ENCODE measurements at places on chromosomes 1 and 21. TPM values are rescaled to one million over a fixed set of nuclear protein-coding genes. Genes with fewer than 3 reads are reported as not detected.
A peak's percentile ranks its signal among the peaks of the same experiment; 100 is the strongest.

DNA sequence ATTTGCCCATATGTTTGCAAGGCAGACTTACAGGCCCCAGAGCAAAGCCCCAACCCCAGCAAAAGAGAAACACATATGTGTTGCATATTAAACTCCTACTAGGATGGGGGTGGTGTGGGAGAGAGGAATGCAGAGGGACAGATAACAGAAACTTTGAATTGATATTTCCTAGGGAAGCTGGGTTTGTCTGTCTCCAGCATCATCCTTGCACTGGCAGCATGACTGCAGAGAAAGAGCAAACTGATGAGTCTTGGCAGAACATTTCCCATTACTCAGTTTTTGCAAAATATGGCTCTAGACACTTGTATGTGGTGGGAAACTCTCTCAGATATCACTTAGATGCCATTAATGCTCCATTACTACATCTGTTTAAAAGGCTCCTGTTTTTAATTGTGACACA, 43.8 kb upstream of the MARK1 start:
- DNase-seq, result no peak
- H3K4me1 ChIP-seq, result peaks cover 4% of the 10 kb centered on the region
- peaks cover 10% of the 10 kb centered on the region for H3K27me3 ChIP-seq
- no peak overlapping the region for H3K4me3 ChIP-seq
- H3K36me3 ChIP-seq, result no peaks in the 10 kb centered on the region
- no peak overlapping the region for H3K27ac ChIP-seq

DNA sequence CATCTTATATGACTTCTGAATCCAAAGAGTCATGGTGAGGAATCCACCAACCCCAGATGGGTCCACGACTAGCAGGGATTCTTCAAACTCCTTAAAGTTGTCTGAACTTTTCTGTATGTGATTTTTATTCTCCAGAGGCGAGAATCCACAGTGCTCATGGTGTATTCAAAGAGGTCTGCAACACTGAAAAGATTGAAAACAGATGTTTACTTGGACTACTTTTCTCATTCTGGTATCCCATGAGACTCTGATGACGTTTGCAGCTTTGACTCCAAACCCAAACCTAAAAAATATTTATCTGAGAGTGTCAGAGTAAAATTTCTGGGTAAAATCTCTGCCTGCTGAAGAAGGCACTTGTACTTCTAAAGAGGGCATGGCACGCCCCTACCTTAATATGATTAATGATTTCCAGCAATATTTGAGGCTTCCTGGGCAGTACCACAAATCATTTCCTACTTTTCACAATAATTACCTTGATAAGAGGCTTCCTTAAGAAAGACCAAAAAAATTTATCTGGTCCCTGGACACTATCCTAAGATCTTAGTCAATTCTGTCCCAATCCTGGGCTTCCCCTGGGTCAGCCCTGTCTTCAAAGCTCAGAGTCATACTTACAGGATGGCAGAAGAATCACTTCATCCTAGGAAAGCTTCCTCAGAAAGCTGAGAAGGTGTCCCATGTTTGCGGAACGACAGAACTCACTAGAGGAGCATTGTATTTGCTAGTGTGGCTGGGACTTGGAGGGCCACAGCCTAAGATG, 76.5 kb upstream of the MAP10 start:
- no peak for DNase-seq
- H3K27ac ChIP-seq, result no peak overlapping the region
- H3K27me3 ChIP-seq, result peaks cover 5% of the 10 kb centered on the region
- no peaks in the 10 kb centered on the region for H3K36me3 ChIP-seq
- no peak overlapping the region for H3K4me3 ChIP-seq
- peaks cover 11% of the 10 kb centered on the region for H3K4me1 ChIP-seq

DNA sequence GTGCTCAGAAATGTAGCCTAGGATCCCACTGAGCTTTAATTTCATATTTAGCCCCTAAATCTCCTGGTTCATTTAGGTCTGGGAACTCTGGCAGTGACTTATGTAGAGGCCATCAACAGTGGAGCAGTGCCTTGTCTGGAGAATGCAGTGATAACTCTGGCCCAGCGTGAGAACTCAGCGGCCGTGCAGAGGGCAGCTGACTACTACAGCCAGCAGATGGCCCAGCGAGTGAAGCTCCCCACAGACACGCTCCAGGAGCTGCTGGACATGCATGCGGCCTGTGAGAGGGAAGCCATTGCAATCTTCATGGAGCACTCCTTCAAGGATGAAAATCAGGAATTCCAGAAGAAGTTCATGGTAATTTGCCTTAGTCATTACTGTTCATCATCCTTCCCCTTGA, 17.8 kb downstream of the GBP6 start:
- H3K4me1 ChIP-seq, result peaks cover 9% of the 10 kb centered on the region
- H3K27me3 ChIP-seq, result no peaks in the 10 kb centered on the region
- H3K27ac ChIP-seq, result no peak overlapping the region
- H3K36me3 ChIP-seq, result no peaks in the 10 kb centered on the region

- no peak for DNase-seq
- peaks cover 57% of the 10 kb centered on the region for H3K4me1 ChIP-seq
- no peaks in the 10 kb centered on the region for H3K27me3 ChIP-seq
- H3K4me3 ChIP-seq, result no peak overlapping the region
- peaks cover 3% of the 10 kb centered on the region for H3K36me3 ChIP-seq
- H3K27ac ChIP-seq, result no peak overlapping the region
Observed at GRCh38 chr1:89736937-89737733, 83.7 kb upstream of the LRRC8D start.

- H3K27ac ChIP-seq, result no peak overlapping the region
- H3K36me3 ChIP-seq, result no peaks in the 10 kb centered on the region
- no peak for DNase-seq
- H3K4me3 ChIP-seq, result no peak overlapping the region
- H3K27me3 ChIP-seq, result peaks cover 17% of the 10 kb centered on the region
Observed at GRCh38 chr1:15219280-15220023, 27.6 kb upstream of the FHAD1 start.

DNA sequence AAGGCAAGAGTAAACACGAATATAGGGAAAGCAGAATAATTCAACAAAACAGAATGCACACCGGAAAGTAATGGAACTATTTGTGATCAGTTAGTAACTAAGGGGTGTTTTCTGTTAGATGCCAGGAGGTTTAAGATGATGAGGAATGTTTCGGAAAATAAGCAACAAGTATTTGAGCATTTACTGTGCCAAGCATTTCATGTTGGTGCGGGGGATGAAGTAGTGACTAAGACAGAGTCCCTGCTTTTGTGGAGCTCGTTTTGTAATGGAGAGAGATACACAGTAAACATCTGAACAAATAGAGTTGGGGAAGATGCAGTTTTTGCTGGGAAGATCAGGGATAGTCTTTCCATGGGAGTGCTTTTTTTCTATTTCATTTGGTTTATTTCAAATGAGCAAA, 78.7 kb downstream of the DYRK1A start:
- peak overlapping the region; percentile 28 for H3K27ac ChIP-seq
- peaks cover 15% of the 10 kb centered on the region for H3K36me3 ChIP-seq
- no peaks in the 10 kb centered on the region for H3K27me3 ChIP-seq
- H3K4me1 ChIP-seq, result peaks cover 83% of the 10 kb centered on the region
- DNase-seq, result no peak

GRCh38 chr1:40665335-40666171, at the start of gene RIMS3:
TSS of gene RIMS3 (minus strand) at chr1:40665682. CDS start at chr1:40641925, 23,757 bp downstream.
- peak within 1 kb of the TSS; percentile 70 for H3K27ac ChIP-seq
- no peaks in the 10 kb centered on the region for H3K36me3 ChIP-seq
- no peaks in the 10 kb centered on the region for H3K27me3 ChIP-seq
- peak within 1 kb of the TSS; percentile 74 for H3K4me3 ChIP-seq
- H3K4me1 ChIP-seq, result peaks cover 28% of the 10 kb centered on the region

- no peaks in the 10 kb centered on the region for H3K27me3 ChIP-seq
- no peak for DNase-seq
- H3K4me3 ChIP-seq, result no peak overlapping the region
- no peaks in the 10 kb centered on the region for H3K4me1 ChIP-seq
- no peaks in the 10 kb centered on the region for H3K36me3 ChIP-seq
Observed at GRCh38 chr1:177959811-177960515, 9.9 kb downstream of the SEC16B start.

- H3K36me3 ChIP-seq, result no peaks in the 10 kb centered on the region
- peaks cover 8% of the 10 kb centered on the region for H3K4me1 ChIP-seq
- H3K27ac ChIP-seq, result peak overlapping the region; percentile 72
- no peak for DNase-seq
- no peak overlapping the region for H3K4me3 ChIP-seq
- H3K27me3 ChIP-seq, result no peaks in the 10 kb centered on the region
Observed at GRCh38 chr1:27507960-27508665, 18.1 kb upstream of the WASF2 start.

DNA sequence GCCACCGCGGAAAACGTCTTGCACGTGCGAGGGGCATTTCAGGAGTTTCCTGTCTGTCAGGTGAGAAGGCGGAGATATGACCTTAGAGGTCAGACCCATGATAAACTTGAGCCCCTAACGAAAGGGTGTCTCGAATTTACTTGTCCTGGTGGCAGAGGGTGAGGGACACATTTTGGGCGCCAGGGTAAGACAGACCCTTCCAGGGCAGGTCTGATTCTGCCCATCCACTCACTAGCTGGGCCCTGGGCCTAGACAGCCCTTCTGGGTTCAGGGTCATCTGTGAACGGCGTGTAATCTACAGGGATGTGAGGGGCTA, 395 bp upstream of the CSRP1 start:
- H3K27ac ChIP-seq, result peak overlapping the region; percentile 85
- H3K36me3 ChIP-seq, result peaks cover 1% of the 10 kb centered on the region
- H3K4me3 ChIP-seq, result peak overlapping the region; percentile 91
- peaks cover 31% of the 10 kb centered on the region for H3K4me1 ChIP-seq
- no peak for DNase-seq
- H3K27me3 ChIP-seq, result no peaks in the 10 kb centered on the region

- H3K27me3 ChIP-seq, result peaks cover 10% of the 10 kb centered on the region
- H3K4me1 ChIP-seq, result peaks cover 18% of the 10 kb centered on the region
- H3K27ac ChIP-seq, result no peak overlapping the region
- peak; percentile 72 for DNase-seq
- no peaks in the 10 kb centered on the region for H3K36me3 ChIP-seq
Observed at GRCh38 chr1:203342192-203342940, 8.6 kb downstream of the FMOD start.

GRCh38 chr21:26195708-26196107, 25.1 kb upstream of the APP start:
- no peaks in the 10 kb centered on the region for H3K27me3 ChIP-seq
- no peak for DNase-seq
- H3K27ac ChIP-seq, result no peak overlapping the region
- H3K36me3 ChIP-seq, result no peaks in the 10 kb centered on the region

DNA sequence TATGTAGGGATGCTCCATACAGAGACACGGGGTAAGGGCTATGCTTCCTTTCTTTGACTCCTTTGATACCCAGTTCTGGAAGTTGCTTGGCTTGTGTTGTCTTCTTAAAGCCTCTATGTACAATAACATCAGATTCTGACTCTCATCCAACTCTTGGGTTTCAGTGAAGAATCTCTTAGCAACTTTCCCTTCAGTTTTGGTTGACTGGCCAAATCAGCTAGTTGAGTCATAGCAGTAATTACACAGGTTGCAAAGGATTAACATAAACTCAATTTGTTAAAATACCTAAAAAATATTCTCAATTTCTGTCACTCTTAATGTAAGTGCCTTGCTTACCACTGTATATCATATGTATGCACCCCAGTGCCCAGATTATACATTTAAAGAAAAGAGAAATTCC, 9.2 kb downstream of the CD1E start:
- H3K27ac ChIP-seq, result no peak overlapping the region
- no peak for DNase-seq
- H3K4me3 ChIP-seq, result no peak overlapping the region

DNA sequence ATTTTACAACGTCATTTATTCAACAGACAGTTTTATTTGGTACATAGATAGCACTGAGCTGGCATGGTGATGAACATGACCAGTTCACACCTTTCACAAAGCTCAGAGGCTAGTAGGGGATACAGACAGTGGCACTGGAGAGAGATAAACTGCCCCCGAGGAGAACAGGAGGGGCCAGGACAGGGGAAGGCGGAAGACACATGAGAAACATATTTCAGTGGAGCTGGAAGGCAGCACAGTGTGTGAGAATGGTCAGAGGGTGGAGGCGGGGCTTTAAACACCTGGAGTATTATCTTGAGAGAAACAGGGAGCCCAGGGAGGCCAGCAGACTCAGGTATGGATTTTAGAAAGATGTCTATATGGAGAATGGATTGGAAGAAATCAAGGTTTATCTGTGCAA, 49.5 kb downstream of the CHML start:
- H3K27me3 ChIP-seq, result no peaks in the 10 kb centered on the region
- no peak for DNase-seq
- peaks cover 9% of the 10 kb centered on the region for H3K36me3 ChIP-seq
- H3K4me3 ChIP-seq, result no peak overlapping the region
- peak overlapping the region; percentile 49 for H3K27ac ChIP-seq

DNA sequence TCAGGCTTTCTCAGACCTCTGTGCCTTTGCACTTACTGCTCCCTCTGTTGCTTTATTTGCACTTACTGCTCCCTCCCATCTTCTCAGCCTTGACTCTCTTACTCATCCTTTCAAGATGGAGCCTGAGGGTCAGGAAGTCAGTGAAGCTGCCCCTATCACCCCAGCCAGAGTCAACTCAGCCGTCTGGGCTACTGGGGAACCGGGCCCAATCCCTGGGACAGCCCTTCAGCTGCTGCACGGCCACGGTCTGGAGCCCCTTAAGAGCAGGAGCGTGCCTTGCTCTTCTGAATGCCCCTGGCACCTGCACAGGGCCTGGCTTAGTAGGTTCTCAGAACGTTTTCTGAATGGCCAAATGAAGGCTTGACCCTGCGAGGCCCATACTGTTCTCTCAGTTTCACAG, 244.4 kb downstream of the FOXD2 start:
- H3K27me3 ChIP-seq, result peaks cover 4% of the 10 kb centered on the region
- no peak overlapping the region for H3K4me3 ChIP-seq
- H3K27ac ChIP-seq, result no peak overlapping the region
- no peaks in the 10 kb centered on the region for H3K4me1 ChIP-seq

GRCh38 chr1:206075786-206076755, 23.1 kb downstream of the RHEX start:
- H3K4me1 ChIP-seq, result peaks cover 17% of the 10 kb centered on the region
- no peak overlapping the region for H3K27ac ChIP-seq
- H3K36me3 ChIP-seq, result no peaks in the 10 kb centered on the region
- H3K4me3 ChIP-seq, result no peak overlapping the region

- no peak overlapping the region for H3K27ac ChIP-seq
- DNase-seq, result no peak
- H3K4me1 ChIP-seq, result no peaks in the 10 kb centered on the region
- no peak overlapping the region for H3K4me3 ChIP-seq
- no peaks in the 10 kb centered on the region for H3K36me3 ChIP-seq
- H3K27me3 ChIP-seq, result no peaks in the 10 kb centered on the region
Observed at GRCh38 chr1:215166886-215167285, 84.3 kb downstream of the KCNK2 start.

- no peak overlapping the region for H3K27ac ChIP-seq
- no peak overlapping the region for H3K4me3 ChIP-seq
- no peak for DNase-seq
- no peaks in the 10 kb centered on the region for H3K36me3 ChIP-seq
Observed at GRCh38 chr21:17730782-17731181, 88.4 kb downstream of the C21orf91 start.

Gene AQP10
- not detected for total RNA-seq

Gene PDIK1L
- 13.0 TPM for total RNA-seq

Gene SGIP1
- 0.05 TPM for total RNA-seq

Gene GLMP
- 10.8 TPM for total RNA-seq

Gene ADAM30
- total RNA-seq, result not detected

Gene NR5A2
- not detected for total RNA-seq

Gene TRIM67
- not detected for total RNA-seq

Data from activated CD4-positive, alpha-beta T cell treated with anti-CD3 and anti-CD28 coated beads for 36 hours (primary cell).